ENCODE measurements at places on chromosomes 1 and 21.

DNA sequence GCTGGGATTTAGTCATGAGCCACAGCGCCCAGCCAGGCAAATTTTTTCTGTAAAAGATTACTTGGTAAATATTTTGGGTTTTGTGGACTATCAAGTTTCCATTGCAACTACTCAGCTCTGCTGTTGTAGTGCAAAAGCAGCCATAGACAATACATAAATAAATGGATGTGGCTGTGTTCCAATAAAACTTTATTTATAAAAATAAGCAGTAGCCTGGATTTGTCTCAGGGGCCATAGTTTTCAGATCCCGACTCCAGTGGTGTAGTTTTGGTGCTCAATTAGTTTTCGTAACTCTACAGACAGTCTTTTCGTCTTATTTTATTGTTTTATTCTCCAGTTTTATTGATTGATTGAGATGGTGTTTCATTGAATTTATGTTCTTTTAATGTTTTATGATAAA lies 80.1 kb upstream of the IVNS1ABP start:
- no peak for DNase-seq

DNA sequence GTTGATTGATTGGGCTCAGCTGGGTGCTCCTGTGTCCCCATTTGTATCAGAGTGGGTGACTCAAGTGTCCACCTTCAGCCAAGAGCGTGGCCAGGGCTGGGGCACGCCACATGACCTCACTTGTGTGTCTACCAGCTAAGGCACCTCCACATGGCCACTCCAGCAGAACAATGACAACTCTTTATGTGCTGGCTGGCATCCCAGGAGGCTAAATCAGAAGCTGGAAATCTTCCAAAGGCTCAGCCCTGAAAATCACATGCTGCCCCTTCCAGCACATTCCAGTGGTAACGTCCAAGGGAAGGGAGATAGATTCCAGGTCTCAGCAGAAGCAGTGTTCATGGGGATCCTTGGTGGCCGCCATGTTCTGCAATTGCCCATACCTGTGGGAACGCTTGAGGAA lies 585.5 kb downstream of the AJAP1 start:
- no peak for DNase-seq

DNA sequence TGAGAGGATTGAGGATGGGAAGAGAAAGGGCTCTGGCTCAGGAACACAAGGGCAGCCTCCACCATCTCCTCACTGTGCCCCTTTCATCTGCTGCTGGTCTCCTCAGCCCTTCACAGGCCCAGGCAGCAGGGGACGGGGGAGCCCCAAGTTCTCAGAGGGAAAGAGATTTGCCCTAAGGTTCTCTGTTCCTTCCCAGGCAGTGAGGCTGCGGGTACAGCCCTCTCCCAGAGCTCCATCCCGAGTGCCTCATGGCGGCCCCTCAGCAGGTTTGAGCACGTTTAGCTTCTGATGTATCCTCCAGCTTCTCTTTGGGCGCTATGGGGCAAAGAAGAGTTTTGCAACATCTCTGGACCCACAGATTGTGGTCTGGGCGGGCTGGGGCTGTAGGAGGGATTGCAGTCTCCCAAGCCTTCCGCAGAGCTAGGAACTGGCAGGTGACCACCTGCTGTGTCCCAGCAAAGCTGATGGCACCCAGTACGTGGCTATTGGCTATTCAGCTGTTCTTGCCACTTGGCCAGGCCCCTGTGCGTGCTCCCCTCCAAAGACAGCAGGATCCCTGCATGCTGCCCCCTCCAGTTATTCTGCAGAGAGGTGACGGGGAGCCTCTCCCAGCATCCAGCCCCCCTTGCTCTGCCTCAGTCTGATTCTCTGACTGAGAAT lies 10.1 kb downstream of the DISP3 start:
- DNase-seq, result no peak

DNA sequence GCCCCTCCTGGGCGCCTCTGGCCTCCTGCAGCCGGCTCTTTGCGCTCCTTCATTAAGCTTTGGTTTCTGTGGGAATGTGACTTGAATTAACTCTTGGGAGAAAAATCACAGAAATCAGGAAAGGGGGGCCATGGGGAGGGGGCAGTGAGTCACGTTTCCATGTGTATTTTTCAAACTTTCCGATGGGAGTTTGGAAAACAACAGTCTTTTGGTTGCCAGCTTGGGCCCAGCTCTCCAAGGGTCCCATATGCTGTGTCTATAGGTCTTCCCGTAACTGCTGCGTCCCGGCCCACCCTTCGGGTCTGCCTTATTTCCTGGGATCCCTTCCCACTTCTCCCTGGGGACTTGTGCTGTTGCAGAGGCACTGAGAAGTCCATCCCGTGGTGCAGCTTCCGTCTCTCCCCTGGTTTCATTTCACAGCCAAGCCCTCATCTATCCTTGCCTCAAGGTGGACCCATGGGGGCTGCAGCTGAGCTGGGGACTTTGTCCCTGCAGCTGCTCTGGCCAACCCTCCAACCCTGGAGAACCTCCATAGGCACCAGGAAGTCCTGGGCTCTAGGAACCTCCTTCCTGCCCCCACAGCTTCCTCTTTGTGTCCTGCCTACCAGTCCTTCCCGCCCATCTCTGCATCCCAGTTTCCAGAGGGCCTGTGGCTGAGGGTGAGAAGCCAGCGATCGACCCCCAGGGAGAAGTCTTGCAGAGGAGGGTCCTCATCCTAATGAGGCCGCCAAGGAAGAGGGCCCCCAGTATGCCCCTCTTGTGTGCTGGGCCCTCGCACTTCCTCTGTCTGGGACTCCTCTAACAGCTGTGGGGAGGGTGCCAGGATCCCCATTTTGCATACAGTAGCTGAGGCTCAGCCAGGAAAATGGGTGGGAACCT lies 11.6 kb upstream of the LMNA start:
- DNase-seq, result no peak

DNA sequence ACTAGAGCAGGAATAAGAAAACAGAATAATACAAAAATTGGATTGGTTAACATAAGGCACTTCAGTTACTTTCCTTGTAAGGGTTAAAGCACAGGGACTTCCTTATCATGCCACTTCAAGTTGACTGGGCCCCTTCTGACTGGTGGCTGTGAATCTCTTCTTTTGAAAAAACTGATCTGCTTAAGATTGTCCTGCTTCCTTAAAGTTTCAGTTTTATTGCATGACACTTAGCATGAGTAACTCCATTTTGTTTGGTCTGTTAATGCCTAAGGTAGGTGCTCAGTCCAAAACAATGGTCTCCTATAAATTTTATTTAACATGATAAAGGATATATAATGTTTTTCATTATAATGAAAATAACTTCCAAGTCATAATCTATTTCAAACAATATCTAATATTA lies 37.6 kb downstream of the UBE2U start:
- no peak for DNase-seq

- DNase-seq, result no peak
These were observed 413.4 kb downstream of the CAMTA1 start for GRCh38 chr1:7198664-7199063.

DNA sequence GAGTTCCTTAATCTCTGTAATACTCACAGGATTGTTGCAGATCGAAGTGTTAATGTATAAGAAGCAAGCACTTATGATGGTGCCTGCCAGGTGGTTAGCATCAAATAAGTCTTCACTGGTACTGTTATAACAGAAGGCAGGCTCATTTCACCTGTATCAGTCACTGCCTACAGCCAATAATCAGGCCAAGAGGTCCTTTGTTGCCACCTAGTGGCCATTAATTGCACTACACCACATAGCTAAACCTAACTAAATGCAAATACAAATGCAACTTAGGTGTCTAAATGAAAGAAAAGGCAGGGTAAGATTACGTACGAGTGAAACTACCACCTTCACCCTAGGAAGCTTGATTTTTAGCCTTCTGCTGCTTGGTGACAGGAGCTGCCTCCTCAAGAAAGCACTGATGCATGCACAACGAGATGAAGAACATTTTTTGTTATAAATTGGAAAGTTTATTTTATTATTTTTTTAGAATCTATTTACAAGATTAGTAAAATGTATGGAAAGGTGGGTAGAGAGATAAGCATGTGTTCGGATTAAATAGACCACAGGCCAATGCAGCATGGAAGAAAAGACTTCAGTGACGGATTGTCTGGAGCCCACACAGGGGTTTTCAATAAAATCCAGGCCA lies 334.8 kb upstream of the CAMK1G start:
- peak; percentile 35 for DNase-seq

- DNase-seq, result no peak
These were observed 213.9 kb upstream of the USP25 start for GRCh38 chr21:15515908-15516307.

GRCh38 chr1:246497331-246497915 lies 9.7 kb downstream of the SMYD3 start:
- DNase-seq, result peak; percentile 85

- peak; percentile 38 for DNase-seq
These were observed 2.2 kb downstream of the RNF19B start for GRCh38 chr1:32962248-32962896.

DNA sequence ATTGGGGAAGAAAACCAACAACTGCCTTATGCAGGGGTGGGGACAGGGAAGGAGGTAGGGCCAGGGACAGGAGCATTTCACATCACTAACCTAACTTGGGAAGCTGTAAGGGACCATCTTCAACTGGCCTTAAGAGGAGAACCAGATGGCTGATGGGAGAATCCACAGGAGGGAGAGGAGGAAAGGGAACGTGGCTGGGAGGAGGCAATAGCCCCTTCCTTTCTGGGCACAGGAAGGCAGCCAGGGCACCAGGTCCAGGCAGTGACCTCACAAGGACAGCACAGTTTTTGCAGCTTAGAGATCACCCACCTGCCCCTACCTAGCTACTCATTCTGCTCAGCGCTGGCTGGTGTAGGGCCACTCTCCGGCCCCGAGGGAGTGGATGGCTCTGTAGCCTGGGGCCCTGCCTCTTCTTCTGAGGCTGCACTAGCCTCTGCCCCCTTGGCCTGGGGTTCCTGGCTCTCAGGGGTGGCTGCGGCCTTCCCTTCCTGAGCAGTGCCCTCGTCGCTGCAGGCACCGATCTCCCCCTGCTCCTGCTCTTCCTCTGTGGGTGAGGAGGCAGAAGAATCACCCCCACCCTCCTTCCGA lies 1.7 kb downstream of the MARCKSL1 start:
- DNase-seq, result no peak

DNA sequence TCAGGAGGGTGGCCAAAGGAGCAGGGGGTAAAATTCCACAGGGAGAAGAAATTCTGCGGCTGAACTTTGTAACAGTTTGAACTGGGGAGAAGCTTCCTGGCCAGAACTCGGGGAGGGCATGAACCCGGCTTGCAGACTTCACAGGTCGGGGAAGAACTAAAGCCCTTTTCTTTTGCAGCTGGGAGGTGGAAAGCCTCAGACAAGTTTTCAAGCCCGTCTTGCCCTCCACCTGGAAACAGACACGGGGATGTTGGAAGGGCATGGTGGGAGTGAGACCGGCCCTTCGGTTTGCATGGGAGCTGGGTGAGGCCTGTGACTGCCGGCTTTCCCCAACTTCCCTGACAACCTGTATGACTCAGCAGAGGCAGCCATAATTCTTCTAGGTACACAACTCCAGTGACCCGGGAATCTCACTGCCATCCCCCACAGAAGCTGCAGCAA lies 11.3 kb downstream of the THEM4 start:
- no peak for DNase-seq

DNA sequence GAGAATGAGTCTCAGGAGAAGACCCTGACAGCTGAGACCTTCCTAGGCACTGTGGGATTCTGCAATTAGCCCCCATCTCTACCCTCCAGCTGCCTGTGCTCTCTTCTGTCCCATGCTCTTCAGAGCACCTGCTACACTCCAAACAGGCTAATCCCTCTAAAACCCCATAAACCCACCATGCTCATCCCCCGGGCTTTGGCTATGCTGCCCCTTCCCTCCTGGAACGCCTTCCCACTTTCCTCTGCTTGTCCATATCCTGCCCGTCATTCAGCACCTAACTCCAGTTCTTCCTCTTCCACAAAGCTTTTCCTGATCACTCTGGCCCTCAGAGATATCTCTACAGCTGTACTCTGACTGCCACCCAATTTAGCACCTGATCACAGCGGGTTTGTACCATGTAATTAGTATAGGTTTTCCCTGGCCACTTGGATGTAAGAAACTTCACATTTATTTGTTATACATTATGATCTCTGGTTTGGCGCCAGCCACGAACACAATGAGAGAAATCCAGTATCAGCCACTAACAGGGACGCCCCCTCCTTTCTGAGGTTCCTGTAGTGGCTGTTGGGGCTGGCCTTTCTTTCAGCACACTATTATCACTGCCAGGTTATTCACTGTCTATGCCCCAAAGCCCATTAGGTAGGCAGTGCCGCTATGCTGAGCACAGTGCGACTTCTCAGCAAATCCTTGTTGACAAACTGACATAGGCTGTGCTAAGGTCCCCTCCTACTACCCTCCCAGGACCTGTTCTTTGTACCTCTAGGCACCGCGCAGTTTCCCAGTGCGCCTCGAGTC lies 45.1 kb downstream of the CDC7 start:
- DNase-seq, result no peak

DNA sequence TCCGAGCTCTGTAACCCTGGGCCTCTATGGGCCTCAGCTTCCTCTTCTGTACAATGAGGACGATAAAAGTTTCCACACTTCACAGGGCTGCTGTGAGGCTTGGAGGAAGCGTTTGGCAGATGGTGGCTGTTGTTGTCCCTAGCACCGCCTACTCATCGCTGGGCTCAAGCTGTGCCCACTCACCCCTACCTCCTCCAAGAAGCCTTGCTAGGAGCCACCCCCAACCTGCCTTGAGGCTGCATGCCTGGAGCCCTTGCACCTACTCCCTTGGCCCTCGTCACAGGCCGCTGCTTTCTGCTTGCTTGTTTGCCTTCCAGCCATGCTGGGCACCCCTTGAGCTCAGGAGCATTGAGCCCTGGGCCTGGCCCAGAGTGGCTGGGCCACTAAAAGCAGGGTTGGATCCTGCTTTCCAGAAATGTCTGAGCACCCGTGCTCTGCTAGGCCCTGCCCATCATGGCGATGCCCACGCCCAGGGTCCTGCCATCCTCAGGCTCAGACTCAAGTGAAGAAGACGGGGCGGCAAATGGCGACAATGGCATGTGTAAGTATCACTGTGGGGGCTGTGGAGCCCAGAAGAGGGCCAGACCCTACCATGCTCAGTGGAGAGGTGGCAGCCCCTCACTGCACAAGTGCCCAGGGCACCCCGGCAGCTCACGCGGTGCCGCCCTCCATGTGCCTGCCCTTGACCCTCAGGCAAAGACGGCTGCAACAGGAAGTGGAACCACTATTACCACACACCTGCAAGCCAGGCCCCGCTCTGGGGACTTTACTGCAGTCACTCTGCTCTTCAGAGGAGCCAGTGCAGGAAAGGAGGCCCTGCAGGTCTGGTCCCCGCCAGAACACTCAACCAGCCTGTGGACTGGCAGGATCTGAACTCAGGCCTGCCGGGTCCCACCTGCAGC lies 9.5 kb downstream of the SH3BGRL3 start:
- peak; percentile 57 for DNase-seq

DNA sequence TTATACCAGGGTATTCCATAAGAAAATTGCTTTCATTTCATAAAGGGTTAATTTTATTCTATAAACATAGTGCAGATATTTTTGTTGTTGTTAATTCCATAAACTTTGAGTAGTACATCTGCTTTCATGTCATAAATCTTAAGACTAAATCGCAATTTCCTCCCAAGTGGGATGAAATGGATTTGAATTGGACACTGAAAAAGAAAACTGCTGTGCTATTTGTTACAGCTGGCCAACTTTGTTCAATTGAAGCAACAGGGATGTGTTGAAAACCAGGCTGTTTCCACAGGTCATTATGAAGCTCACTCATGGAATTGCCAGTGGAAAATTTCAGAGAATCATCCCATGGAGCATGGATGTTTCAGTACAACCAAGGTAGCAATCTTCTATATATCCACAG lies 252.5 kb upstream of the RGS18 start:
- DNase-seq, result no peak

- DNase-seq, result no peak
These were observed 70.1 kb upstream of the CASZ1 start for GRCh38 chr1:10866321-10867093.
